T follicular helper cell (primary cell): ENCODE measurements at places on chromosomes 7 and 10.

- DNase-seq, result no peak
These were observed 40.1 kb upstream of the STRIP2 start for GRCh38 chr7:129394101-129394500.

DNA sequence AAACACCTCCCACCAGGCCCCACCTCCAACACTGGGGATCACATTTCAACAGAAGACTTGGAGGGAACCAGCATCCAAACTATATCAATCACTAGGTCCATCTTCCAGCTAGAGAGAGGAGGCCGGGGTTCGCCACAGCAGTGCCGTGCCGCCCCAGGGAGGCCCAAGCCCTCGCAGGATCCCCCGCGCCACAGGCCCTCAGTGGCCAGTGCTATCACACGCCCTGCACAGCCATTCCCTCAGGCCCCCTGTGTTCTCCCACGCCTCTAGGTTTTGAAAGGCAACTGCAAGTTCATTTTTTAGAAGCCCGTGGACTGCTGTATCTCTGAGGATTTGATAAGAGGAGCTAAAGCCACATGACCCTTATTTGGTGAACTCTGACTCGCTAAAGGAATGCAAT is 136.4 kb downstream of the OAT start:
- no peak for DNase-seq

DNA sequence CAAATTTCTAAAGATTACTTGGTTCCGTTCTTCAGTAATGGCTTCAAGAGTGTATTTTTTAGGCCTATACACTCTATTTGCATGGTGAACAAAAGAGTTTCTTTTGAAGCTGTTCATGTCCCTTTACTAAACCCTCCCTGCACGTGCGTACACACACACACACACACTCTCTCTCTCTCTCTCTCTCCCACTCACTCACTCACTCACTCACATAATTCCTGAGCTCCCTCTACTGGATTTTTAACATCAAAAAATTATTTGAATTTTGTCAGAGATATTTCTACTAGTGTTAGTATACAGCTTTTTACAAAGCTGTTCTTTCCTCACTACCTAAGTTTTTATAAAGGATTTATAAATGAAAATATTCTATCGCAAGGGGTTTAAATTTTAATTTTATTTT is 85.9 kb downstream of the UBE3C start:
- DNase-seq, result no peak

GRCh38 chr7:25677595-25677994 is 449.3 kb upstream of the NPVF start:
- no peak for DNase-seq

DNA sequence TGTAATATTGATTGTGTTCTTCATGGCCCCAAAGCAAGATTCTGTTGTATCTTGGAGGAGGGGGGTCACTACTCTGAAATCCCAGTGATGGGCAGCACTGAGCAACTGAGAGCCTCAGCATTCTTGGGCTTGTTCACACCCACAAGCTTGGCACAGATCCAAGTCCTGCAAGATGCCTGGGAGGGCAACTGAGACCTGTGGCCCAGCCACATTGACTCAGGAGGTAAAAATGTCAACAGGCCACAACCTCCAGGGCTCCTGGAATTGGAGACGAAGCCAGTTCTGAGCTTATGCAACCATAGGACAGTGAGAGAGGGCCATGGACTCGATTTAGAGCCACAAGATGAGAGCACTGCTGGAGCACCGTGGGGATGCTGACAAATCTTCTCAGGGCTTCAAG is 3.1 kb upstream of the DOCK1 start:
- DNase-seq, result no peak

- no peak for DNase-seq
These were observed 96.1 kb downstream of the PROSER2 start for GRCh38 chr10:11919271-11919670.

- no peak for DNase-seq
These were observed 14.9 kb downstream of the CCL26 start for GRCh38 chr7:75756991-75757676.

DNA sequence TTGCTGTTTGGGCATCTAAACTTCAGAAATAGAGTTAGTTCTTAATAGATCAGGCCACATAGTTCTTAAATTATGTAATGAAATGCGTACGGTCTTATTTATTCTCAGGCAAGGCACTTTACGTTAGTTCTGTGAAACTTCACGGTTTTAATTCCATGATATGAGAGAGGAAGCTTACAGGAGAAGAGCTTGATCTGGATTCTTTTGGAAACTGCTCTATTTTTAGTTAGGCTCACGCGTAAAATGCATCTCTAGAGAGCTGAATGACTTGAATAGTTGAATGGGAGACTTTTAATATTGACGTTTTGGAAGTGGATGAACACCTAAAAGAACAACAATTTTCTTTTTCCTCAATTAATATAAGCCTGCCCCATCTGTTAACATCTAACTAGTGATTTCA is 71.1 kb downstream of the PRKG1 start:
- no peak for DNase-seq

DNA sequence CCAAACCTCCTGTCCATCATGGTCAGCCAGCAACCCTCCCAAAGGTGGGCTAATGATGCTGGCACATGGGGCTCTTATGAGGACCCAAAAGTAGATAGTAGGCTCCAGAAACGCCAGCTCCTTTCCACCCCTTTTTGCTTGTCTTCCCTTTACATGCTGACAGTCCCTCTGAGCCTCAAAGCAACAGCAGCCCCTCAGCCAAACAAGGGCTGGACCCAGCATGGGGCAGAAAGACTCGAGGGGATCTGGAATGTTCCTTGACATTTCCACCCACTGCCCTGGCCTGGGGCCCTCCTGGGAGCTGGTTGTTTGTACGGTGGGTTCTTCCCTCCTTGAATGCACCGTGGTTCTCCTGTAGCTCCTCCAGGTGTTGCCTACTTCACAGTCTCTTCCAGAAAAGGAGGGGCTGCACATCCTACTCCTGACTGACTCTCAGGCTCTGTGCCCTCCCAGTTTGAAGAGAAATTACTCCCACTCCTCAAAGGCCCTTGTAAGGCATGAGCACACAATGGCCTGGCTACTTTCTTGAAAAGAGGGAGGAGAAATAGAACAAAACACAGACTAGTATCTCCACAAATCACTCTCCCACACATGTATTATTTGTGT is 21.5 kb upstream of the NUDCD3 start:
- no peak for DNase-seq

DNA sequence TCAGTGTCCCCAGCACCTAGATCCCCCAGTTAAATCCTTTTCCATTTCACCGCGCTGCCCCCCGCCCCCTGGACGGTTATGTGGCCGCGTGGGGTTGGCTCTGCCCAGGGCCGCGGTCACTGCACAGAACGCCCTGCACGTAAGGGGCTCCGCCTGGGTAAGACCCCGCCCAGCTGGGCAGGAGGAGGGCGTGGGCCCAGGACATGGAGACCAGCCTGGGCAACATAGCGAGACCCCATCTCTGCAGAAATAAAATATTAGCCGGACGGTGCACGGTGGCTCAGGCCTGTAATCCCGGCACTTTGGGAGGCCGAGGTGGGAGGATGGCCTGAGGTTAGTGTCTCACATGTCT is 650 bp upstream of the ZFAND2A start:
- no peak for DNase-seq

DNA sequence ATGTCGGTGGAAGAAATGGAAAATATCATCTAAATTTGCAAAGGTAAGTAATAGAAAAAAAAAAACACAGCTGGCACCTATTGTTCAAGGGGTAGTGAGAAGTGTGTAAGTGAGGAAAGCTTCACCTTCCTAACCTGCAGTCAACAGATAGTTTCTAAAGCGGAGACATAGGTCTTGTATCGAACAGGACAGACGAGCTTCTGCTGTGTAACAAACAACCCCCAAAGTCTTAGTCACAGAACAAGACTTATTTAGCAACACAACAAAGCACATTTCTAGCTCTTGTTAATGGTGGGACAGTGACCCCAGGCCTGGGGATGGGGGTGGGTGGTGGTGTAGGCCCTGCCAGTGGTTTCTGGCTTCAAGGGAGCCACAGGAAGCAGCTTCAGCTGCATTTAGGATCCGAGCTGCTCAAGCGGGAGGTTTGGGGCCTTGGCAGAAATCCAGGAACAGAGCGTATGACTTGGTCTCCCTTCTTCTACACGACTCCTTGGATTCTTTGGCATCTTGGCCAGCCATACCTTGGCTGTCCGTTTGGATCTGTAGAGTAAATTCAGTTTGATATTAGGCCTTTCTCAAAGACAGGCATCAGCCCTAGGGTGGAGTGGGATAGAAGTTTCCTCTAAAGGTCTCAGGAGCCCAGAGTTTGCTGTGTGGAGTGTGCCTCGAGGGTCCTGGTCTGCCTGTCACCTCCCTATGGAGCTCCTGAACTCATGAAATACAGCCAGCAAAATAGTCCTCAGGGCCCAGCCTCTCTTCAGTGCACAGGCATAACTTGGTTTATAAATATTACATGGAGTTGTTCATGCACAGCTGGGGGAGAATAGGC is 56.9 kb upstream of the SHH start:
- no peak for DNase-seq

GRCh38 chr7:19101909-19102308 is 15.5 kb downstream of the TWIST1 start:
- no peak for DNase-seq

DNA sequence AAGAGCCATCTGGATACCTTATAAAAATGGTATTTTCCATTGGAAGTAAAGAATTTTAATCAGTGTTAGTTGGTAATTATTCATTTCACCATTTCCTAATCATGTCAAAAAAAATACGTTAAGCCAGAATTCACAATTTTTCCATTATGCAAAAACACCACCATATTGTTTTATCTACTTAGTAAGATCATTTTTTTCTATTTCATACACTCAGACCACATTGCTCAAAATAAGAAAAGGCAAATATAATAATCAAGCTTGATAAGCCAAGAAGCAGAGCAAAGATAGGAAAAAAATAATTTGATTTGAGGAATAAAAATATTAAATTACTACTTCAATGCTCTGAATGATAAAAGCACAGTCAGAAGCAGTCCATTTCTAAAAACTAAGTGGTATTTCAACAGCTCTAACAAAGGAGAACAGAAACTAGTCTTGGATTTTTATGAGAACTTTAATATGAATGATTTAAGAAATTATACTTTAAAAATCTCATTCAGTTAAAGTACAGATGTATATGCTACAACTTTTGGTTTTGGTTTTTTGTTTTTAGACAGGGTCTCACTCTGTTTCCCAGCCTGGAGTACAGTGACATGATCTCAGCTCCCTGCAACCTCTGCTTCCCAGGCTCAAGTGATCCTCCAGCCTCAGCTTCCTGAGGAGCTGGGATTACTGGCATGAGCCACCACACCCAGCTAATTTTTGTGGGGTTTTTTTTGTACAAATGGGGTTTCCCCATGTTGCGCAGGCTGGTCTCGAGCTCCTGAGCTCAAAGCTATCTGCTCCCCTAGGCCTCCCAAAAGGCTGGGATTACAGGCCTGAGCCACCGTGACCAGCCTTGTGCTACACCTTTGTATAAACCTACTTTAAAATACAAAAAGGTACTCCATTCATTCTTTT is 46.6 kb downstream of the LRRN3 start:
- no peak for DNase-seq

DNA sequence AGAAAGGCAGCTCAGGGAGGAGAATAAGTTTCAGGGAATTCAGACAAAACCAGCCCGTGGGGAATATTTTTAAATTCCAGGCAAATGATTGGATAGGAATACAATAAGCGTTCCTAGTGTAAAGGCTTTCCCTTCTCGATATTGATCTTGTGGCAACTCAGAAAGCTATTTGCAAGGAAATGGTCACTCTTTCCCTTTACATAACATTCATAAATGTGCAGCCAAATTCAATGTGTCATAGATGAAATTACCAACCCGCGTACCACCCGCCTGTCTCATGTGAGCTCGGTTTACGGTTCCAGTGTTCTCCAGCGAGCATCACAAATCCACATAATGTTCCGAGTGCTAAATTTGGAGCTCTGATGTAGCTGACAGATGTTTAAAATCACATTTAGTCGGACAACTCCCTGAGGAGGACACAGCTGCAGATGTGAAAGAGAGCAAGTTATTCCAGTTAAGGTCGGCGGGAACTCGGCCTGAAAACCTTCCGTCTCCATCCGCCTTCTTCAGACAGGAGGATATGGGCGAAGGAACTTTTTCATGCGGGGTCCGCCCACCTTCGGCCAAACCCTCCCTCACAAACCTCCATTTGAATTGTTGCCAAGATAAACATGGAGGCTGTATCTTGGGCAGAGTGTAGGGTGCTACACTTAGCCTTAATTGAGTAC is 327.0 kb downstream of the RNLS start:
- no peak for DNase-seq

DNA sequence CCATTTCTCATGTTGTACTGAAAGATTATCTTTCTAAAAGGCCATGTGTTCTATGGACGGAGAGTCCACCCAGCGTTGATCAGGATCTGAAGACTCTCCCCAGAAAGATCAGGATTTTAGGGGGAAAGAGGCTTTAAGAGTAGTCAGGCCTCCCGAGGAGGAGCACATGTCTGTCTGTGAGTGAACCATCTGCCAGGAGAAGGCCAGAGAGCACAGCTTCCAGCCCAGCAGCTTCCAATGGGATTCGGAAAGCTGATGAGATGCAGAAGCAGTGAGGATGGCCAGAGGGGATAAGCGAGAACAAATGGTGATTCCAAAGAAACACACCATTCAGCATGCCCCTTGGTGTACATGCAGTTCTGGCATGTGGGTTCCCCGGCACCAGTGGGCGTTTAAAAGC is 88.5 kb upstream of the TCERG1L start:
- DNase-seq, result no peak

DNA sequence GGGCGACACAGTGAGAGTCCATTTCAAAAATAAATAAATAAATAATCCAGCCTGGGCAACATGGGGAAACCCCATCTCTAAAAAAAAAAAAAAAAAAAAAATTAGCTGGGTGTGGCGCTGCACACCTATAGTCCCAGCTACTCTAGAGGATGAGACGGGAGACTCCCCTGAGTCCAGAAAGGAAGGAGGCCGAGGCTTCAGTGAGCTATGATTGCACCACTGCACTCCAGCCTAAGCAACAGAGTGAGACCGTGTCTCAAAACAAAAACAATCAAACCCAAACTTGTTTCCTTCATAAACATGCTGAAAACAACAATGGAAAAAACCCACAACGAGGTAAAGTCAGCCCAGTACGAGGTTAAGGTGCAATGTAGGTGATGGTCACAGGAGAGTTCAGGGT is 1.2 kb downstream of the COX19 start:
- no peak for DNase-seq

DNA sequence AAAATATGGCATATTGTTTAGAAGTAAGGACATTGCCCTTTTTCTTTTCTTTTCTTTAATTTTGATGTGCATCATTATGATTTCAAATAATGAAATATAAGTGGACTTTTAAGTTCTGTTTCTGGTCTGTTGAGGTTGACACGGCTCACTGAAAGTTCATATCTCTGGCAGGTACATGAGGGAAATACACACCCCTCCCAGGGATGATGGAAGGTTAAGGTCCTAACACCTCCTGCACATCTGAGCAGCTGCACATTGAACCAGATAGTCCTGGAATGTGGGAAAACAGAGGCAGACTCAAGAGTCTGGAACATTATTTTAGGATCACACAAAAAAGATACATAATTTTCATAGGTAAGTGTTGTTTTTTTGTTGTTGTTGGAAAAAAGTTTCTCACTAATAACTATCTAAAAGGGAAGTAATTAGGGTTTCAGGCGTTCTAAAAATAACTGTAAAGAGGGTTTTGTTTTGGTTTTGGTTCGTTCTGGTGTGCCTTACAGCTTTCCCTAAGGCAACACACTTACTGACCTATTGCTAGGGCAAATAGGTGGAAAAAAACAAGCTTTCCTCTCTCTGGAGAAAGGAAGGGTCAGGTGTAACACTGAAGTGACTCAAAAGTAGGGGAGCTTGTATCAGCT is 201.2 kb upstream of the PRKCQ start:
- DNase-seq, result no peak

GRCh38 chr10:92470026-92470425 is 103.9 kb downstream of the IDE start:
- no peak for DNase-seq
